ENCODE measurements at places on chromosomes 5 and 9.

DNA sequence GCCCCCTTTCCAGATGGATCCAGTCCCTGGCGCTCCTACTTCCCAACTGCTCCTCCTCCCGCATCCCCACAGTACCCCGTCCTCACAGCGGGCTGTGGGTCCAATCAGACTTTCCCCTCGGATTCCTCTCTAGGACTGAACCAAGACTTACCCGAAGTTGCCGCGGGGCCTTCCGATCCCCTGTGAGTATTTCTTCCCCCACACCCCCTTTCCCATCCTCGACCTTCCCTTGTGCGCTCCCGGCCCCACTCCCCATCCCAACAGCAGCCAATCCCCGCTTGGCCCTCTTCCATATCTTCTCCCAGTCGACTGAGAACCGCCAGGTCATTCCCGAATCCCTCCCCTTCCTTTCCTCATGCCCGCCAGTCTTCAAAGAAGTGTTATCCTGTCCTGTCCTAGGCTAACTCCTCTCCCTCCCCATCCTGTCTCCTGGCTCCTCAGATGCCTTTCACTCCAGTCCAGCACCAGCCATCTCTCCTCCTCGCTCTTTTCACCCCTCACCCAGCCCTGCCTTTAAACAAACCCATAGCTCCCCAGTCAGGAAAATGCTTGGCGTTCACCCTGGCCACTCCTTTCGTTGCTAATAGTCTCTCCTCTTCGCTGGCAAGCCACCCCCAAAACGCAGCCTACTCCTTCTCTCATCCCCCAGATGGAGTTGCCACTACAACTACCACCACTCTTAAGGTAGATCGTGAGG is 646 bp downstream of the SWI5 start:
- DNase-seq: peak; percentile 33

DNA sequence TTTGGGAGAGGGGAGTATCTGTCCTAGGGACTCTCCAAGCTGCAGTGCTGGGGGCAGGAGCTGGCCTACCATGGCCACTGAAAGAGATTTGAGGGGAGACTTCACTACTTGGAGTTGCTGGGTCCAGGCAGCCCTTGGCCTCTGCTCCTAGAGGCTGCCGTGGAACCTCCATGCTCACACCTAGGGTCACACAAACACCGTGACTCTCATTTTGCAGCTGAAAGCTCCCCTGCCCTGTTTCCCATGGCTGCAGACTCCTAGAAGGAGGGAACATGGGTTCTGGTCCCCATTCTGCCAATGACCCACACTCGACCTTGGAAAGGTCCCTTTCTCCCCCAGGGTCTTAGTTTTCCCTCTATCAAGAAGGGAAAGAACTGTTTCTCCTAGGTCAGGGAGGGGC is 147.1 kb upstream of the PPP1R26 start:
- DNase-seq: no peak

DNA sequence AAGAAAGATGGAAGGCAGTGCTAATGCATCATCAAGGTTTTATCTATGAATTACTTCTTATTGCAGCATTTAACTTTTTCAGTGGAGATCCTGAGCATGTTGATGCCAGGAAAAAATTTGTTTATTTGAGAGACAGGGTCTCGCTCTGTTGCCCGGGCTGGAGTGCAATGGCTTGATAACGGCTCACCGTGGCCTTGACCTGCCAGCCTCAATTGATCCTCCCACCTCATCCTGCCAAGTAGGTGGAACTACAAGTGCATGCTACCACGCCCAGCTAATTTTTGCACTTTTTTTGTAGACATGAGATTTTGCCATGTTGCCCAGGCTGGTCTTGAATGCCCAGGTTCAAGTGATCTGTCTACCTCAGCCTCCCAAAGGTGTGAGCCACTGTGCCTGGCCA is 47.2 kb downstream of the AOPEP start:
- DNase-seq: no peak

DNA sequence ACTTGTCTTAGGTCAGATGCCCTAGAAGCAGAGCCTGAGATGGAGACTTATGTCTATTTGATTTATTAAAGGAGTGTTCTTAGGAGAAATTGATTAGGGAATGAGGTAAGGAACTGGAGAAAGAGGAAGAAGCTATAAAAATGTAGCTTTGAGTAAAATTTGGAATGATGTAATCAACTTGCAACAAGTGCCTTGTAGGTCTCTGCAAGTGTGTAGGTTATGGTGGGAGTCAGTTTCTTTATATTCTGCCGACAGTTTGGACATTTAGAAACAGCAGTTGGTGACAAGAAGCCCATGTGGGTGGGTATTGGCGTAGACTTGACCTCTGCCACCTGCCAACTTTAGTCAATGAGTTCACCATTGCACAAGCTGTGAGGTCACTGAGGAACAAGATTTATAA is 986.5 kb downstream of the CDH18 start:
- no peak for DNase-seq

DNA sequence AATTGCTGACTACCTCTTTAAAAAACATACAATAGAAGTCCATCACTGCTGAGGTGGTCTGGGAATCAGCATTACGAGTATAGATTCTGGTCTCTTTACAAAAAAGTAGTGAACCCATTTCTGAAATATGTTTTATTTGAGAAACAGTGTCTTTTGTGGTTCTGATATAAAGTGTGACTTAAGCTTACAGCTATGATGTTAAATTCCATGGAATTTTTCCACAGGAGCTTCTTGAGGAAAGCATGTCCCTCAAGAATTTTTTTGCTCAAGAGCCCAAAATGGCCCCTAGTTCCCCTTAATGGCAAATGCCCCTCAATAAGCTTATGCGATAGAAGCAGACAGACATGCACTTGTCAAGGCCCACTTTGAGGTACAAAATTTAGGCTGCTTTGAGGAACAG is 265.7 kb downstream of the FAM170A start:
- DNase-seq: no peak

GRCh38 chr9:5422276-5422675 is 15.4 kb downstream of the PLGRKT start:
- no peak for DNase-seq

- DNase-seq: no peak
These were observed 8.5 kb upstream of the SPEF2 start for GRCh38 chr5:35608881-35609779.

- DNase-seq: no peak
These were observed 18.2 kb upstream of the ZNF618 start for GRCh38 chr9:113857875-113858274.

GRCh38 chr5:177310757-177311391 is 824 bp downstream of the MXD3 start:
- no peak for DNase-seq

Data from Caco-2 (cell line).